Stimulated activated naive CD4-positive, alpha-beta T cell treated with Interleukin-2 at 50 U/mL for 16 hours (primary cell): ENCODE measurements at places on chromosomes 3 and 15.

DNA sequence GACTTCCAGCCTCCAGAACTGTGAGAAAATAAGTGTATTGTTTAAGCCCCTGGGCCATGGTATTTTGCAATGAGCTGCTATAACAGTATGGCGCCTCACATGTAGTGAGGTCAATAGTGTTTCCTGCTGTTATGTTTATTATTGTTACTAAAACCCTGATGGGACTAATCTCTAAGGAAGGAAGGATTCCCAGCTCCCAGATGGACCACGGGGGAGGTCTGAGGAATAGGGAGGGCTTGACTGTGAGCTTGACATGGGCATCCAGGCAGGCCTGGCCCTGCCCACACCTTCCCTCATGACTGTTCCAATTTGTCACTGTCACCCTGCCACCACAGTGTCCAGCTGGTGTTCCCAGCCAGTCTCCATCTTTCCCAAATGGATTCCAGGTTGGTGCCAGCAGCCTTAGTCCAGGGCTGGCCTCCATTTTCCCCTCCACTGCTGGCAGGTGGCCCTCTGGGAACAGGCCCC, 14.5 kb upstream of the SLC41A3 start:
- no peak for DNase-seq

DNA sequence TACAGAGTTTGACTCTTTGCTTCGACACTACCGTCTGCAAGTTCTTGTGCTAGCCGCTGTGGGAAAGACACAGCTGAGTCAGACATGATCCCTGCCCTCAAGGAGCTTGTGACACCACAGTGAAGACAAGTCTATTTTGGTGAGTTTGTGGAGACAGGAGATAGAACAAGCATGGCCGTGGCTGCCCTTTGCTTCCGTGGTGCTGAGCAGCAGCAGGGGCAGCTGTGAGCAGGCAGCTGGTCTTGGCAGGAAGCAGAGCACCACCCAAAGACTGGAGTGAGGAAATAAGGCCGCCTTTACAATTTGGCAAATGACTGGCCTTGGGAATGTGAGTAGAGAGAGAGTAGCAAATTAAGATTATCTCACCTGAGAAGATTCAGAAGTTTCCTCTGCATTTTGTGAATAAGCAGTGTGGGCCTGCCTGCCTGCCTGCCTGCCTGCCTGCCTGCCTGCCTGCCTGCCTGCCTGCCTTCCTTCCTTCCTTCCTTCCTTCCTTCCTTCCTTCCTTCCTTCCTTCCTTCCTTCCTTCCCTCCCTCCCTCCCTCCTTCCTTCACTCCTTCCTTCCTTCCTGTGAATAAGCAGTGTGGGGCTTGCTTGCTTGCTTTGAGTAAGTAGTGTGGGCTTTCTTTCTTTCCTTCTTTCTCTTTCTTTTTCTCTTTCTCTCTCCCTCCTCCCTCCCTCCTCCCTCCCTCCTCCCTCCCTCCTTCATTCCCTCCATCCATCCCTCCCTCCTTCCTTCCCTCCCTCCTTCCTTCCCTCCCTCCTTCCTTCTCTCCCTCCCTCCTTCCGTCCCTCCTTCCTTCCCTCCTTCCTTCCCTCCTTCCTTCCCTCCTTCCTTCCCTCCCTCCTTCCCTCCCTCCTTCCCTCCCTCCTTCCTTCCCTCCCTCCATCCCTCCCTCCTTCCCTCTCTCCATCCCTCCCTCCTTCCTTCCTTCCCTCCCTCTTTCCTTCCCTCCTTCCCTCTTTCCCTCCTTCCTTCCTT, 1.6 kb upstream of the GCNT3 start:
- no peak for DNase-seq

- no peak for DNase-seq
Observed at GRCh38 chr3:170752571-170753155, 117.3 kb downstream of the RPL22L1 start.

DNA sequence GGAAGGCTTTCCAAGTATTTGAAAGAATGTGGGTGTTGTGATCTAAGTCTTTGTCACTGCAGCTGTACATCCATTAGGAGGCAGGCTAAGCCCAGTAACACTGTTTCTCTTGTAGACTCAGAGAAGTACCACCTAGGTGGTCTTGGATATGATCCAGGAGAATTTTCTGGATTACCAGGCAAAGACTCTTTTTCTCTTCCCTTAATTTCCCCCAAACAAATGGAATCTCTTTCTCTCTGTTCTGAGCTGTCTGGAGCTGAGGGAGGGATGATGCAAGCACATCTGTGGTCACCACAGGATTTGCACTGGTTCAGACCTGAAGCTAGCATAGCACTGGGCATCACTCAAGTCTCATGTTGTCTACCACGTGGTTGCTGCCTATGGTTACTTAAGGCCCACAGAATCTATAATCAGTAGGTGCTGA, 227.6 kb downstream of the NECTIN3 start:
- DNase-seq = no peak

GRCh38 chr15:50970524-50970923, 62.0 kb downstream of the AP4E1 start:
- no peak for DNase-seq

GRCh38 chr3:71369701-71370391, 213.7 kb downstream of the FOXP1 start:
- no peak for DNase-seq

DNA sequence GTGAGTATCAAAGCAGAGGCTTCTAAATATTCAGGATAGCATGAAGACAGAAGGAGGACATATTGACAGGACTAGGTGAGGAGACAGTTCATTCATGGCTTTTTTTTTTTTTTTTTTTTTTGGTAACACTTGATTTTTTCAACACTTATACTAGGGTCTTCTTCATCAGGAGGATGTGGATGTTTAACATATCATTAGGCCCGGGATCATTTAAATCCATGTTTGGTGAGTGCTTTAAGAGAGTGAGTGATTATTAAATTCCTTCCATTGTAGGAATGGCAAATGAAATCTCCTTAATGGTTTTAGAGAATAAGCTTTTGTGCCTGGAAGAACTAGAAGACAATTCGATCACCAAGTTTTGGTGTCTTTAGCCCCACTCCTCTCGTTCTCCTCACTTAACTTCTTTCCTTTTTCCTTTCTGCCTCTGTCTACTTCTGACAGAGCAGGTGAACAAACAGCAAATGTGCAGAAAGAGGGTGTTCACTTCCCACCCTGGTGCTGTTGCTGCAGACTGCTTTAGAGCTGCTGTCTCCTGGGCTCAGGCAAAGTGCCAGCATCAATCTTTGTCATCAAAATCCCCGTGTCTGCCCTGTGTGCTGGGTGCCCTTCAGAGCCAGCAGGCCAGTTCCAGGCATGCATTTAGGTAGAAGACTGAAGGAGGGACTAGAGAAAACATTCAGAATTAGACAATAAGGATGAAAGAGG, 35.6 kb upstream of the RAB11A start:
- no peak for DNase-seq

GRCh38 chr3:51947215-51947900, 5.2 kb downstream of the PARP3 start:
- no peak for DNase-seq

GRCh38 chr3:171770689-171771620, 39.3 kb downstream of the PLD1 start:
- DNase-seq = no peak

- no peak for DNase-seq
Observed at GRCh38 chr3:131735544-131735943, 232.8 kb upstream of the MRPL3 start.

DNA sequence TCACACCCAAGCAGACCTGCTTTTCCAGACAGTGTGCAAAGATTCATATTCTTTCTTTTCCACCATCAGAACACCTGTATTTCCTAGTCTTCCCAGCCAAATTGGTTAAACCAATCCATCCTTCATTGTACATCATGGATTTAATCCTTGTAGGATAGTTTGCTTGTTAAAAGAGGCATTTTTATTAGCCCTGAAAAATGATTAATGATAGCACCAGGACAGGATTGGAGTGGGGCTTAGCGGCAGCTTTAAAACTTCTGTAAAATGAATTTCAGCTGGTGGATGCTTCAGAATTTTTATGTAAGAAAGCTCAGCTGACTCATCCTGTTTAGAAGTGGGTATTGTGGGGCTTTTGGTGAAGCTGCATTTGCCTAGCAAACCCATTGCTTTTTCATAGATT, 36.1 kb upstream of the ARHGEF26 start:
- no peak for DNase-seq

- DNase-seq = no peak
Observed at GRCh38 chr3:3433711-3434110, 254.2 kb upstream of the CRBN start.

DNA sequence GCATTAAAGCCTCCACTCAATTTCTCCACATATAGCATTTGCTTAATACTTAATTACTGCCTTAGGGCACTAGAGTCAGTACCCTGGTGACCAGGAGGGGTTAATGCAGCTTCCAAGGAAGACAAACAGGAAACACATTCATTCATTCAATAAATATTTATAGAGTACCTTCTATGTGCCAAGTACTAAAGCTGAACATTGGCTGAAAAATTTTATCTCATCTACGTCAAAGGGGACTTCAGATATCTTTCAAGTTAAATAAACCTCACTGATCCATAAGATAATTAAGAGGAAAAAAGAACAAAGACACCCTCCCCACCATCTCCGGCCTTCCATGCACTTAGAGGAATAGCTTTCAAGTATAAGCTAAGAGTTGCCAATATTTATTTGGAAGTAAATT, 156.9 kb upstream of the PRICKLE2 start:
- no peak for DNase-seq

DNA sequence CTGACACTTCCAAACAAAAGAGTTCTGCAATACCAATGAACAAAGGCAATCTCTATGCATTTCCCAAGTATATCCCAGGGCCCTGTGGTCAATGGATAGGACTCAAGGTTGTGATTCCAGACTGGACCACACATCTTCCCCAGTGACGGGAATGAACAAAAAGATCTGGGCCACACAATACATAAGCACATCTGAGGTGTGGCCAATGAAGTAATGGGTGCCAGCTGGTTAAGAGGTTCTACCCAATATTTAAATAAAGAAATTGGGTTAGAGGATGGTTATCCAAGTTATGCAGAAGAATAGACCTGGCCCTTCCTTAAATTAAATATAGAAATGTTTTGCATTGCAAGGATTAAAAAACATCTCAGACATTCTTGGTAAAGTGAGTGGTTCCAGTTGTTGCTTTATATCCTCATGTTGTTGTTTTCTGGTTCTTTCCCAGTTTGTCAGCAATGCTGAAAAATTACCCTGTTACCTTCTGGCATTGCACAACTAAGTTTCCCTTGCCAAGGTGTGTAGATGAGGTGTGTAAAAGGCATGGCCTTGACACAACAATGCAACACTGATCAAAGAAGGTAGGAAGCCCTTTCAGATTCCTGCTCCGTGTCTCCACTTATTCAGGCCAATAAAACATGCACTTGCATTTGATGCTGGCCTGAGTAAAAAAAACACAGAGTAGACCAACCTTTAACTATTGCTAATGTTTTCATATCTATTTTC, 86.5 kb downstream of the PRICKLE2 start:
- DNase-seq = no peak

- no peak for DNase-seq
Observed at GRCh38 chr3:16474920-16475319, 38.6 kb downstream of the RFTN1 start.

- DNase-seq = peak; percentile 48
Observed at GRCh38 chr3:190586631-190587011, 72.7 kb downstream of the IL1RAP start.

- no peak for DNase-seq
Observed at GRCh38 chr15:68672781-68673205, 94.0 kb downstream of the CORO2B start.

- DNase-seq = no peak
Observed at GRCh38 chr3:52250122-52250521, 4.6 kb downstream of the PPM1M start.

- no peak for DNase-seq
Observed at GRCh38 chr3:141659821-141660613, 78.1 kb upstream of the RNF7 start.

DNA sequence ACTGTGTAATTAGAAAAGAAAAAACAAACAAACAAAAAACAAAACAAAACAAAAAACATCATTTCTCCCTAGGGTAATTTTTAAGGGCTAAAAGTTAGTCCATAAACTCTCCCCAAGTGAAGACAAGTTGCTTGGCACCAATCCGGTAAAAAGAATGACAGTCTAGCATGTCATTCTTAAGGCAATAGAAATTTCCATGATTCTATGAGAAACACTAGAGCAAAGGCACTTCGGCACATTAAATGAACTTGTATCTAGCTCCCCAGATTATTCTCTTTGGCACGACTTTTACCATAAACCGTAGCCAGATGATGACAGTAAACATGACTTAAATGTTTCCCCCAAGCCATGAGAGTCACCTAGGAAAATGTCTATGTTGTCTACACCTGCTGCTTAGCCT, 10.1 kb downstream of the COL8A1 start:
- DNase-seq = no peak

GRCh38 chr3:117104792-117105191, 395.2 kb downstream of the TUSC7 start:
- no peak for DNase-seq

- peak; percentile 46 for DNase-seq
Observed at GRCh38 chr3:187935623-187936156, 190.4 kb upstream of the BCL6 start.

- no peak for DNase-seq
Observed at GRCh38 chr3:32009957-32010356, 28.4 kb downstream of the ZNF860 start.

- no peak for DNase-seq
Observed at GRCh38 chr15:61038910-61039309, 190.2 kb downstream of the RORA start.

DNA sequence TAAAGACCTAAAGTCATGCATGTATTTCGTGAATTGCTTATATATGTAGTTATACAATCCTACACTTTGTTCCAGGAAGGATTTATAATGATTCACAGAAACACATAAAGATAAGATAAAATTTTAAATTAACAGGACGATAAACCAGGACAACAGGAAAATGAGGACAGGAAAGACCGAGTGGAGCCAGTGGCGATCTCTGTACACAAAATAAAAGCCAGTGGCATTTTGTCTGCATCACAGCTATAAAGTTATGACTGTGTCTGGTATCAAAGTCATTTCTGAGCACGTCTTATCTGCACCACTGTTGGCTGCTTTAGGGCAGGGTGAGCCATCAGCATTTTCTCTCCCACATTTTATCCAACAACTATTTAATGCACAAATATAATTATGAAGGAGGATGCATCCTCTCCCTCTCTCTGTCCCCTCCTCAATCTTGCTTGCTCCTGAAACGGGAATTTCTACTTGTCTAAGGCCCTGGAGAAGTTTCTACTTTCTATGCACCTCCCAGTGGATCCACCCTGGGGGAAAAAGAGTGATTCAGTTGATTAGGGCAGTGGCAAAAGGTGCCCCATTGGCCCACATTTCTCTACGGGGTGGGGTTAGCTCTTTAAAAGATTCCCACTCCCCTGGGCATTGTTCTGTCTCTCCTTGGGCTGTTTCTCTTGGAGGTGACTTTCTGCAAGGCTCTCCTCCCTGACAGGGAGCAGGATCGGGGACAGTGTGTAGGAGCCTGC, 159.4 kb upstream of the UBE2E1 start:
- DNase-seq = no peak
